ENCODE measurements at places on chromosomes 13 and 19.
A peak's percentile ranks its signal among the peaks of the same experiment; 100 is the strongest.

DNA sequence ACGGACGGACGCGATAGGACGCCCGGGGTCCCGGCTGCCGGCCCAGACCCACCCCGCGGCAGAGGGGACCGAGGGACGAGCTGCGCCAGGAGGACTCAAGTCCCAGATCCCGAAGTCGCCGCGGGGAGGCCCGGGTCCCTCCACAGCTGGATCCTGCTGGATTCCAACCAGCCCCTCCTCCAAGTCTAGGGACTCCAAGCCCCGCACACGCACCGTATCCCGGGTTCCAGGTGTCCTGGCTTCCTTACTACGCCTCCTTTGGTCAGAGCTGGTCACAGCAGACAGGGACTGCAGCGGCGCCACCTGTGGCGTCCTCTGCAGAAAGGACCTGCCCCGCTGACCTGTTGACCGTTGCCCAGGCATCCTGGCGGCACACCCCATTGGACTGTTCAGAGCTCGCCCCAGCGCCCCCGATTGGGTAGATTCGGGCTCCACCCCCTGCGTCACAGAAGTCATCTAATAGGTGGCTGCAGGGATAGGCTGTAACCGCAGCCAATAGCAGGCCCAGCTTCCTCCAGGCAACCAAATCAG lies 29.0 kb upstream of the ZNF709 start:
- DNase-seq, result no peak

GRCh38 chr13:91050970-91051369 lies 296.5 kb upstream of the MIR17HG start:
- DNase-seq, result no peak

DNA sequence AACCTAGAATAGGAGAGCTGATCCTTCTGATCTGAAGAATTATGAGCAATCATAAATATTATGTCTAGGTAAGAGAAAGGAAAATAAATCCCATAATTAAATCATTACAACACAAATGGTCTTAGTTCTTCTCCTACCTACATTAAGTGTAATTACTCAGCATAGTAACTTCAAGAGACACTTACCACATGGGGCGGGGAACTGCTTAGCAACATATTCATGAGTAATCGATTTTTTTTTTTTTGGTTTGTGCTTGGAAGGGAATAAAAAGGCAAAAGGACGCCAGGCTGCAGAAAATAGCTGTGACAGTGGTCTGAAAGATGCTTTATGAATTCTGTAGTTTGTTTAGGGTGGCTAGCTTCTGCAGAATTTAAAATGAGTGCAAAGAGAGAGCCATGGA lies 103.3 kb upstream of the HTR2A start:
- no peak for DNase-seq

GRCh38 chr19:41327576-41328156 lies 17.7 kb downstream of the CCDC97 start:
- no peak for DNase-seq

DNA sequence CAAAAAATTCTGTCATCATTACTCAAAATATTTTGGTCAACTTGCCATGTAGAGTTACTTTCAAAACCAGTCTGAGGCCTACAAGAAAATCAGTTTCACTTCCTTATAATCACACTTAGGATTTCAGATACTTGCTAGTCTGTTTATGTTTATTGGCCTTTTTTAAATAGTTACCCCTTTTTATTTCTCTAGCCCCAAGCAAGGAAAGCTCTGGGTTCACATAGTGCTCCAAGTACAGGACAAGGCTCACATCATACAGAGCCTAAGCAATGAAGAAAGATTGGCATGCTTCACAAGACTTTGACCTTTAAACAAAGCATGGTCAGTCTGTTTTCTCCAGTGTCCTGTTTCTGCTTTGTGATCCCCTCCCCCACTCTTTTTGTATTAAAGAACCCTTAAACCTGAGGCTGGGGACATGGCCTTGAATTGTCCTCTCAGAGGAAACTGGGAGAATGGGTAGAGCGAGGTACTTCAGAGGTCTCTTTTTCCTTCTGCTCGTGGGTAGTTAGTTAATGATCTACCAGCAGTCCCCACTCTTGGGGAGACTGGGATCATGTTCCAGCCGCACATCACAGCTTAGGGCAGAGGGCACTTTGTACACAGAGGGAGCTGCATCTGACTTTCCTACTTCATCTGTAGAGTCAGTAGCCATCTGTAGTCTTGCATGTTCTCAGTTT lies 30.7 kb downstream of the CEACAM1 start:
- no peak for DNase-seq

DNA sequence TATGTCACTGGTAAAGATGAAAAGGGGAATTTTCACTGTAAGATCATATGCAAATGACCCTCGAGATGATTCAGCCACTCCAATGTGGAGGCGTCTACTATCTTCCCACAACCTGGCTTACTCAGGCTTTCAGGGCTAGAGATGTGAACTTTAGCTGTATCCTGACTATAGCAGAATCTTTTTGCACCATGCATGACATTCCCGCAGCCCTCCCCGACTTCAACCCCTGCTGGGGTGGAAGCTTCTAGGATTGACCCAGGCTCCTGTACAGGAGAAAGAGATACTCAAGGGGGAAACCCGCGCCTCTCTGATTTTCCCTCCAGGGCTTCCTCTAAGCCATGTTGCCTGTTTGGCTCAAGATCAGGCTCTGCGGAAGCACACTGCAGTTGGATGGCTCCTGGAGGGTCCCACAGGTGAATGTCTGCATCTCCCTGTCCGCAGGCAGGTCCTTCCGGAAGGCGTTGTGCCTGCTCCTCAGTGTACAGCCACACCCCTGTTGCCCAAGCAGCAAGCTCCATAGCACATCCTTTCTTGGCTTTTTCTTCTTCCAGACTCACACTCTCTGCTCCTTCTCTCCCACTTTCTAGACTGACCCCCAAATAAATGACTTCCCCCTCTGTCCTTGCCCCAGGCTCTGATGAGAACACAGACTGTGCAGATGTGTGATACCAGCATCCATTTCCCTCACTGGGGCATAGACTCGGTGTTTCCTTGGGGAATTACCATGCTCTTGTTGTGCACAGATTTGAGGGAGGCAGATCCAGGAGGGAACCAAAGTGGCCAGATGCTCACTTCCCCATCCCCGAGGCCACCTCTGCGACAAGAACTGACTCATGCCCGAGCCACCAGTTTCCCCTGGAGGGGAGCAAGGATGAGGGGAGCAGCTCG lies 29.1 kb upstream of the POP4 start:
- no peak for DNase-seq

DNA sequence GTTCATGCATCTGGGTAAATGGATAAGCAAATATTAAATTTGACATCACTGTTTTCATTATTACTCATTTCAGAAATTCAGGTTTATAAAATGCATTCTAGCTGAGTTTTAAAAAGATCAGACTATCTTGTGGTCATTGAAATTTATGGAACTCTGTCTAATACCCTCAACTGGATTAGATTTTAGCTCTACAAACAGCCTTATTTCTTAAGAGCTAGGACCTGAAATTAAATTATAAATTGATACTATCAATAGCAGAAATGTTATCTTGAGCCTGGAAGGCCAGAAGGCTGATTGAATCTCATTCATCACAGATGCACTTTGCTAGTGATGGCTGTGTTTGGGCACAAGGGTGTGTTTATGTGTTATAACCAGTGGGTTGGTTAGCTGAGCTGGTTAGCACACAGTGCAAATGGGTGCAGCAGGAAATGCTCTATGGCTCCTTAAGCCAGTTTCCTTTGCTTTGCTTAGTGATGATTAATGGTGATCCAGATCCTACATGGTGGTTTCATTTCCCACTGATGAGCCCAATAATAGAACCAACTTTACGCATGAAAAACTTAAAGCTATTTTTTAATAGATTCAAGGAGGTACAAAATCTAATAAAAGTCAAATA lies 310.8 kb upstream of the KLF12 start:
- DNase-seq, result peak; percentile 49

DNA sequence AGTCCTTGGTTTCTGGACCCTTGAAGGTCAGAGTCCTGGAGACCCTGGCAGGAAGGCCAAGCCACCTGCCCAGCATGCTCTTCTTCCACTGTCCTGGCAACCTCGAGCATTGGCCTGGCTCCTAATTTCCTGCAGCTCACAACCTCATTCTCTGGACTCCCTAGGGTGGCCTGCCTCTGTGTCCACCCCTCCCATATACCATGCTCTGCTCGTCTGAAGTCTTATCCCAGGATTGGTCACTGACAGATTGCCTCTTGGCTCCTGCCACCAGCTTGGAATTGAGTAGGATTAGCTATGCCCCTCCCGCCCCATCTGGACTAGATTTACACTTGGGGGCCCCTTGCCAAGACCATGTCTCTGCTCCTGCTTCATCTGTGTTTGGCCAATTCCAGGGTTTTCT lies 17.1 kb upstream of the WASF3 start:
- no peak for DNase-seq

GRCh38 chr13:65593298-65593874 lies 1636.8 kb downstream of the PCDH9 start:
- no peak for DNase-seq

DNA sequence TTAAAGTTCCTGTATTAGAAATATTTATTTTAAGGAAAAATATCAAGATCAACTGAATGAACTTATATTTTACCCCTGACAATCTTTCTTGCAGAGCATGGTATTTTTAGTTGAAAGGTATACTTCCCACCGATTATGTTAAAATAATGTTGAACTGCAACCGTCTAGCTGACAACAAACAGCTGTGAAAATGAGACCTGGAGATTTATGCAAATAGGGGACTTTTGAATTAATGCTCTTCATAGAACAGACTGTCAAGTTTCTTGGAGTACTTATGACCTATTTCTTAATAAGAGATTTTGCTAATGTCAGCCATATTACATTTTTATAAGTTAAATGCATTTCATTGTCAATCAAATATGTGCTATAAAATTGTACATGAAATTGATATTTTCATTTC lies 210.9 kb downstream of the NALCN start:
- DNase-seq, result no peak

DNA sequence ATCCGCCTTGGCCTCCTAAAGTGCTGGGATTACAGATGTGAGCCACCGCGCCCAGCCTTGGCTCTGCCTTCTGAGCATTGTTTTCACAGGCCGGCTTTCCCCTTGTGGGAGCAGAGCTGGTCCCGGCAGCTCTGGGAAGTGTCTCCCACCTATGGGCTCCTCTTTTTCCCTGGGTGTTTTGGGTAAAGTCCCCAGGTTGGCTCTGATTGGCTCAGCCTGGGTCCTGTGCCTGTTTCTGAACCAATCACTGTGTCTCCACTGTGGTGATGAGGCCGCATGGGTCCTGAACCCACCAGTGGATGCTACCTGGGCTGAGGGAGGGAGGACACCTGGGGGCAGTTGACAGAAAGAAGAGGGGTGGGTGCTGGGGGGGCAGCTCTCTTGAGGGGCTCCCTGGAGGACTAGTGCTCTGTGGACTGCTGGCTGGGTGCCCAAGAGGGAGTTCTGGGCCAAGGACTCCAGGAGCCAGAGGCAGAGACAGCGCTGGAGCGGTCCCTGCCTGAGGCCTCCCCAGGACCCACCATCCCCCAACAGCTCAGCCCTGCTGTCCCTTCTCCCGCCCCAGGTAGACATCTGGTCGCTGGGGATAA lies 19.6 kb upstream of the NCCRP1 start:
- no peak for DNase-seq

GRCh38 chr13:46896341-46897137 lies at the start of gene HTR2A:
Gene HTR2A (minus strand): TSS chr13:46897053. CDS start chr13:46895906, 1,147 bp downstream.
- DNase-seq, result peak; percentile 55

GRCh38 chr19:30559446-30559845 lies 187.3 kb downstream of the ZNF536 start:
- no peak for DNase-seq

DNA sequence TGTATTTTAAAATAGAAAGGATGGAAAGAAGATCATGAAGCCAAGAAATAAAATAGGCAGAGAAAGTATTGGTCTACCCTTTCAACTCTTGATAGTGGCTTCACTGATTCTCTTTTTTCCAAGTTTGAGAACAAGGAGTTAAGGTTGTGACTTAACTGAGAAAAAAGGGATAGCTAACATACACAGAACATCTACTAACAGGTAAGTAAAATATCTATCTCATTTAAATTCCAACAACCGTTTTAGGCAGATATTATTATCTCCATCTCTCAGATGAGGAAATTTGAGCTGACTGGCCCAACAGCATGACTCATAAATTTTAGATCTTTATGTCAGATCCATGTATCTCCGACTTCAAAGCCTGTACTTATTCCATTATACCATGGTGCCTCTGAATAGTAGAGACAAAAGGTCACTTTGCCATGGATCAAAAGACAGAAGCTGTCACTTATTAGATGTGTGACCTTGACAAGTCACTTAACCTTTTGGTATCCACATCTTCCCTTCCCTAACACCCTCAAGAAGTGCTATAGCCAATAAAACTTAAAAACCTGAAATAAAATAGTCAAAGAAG lies 152.1 kb downstream of the DACH1 start:
- no peak for DNase-seq

- no peak for DNase-seq
Measured at GRCh38 chr19:30345686-30346085, 26.5 kb upstream of the ZNF536 start.

- DNase-seq, result peak; percentile 45
Measured at GRCh38 chr13:73465617-73465971, 406.8 kb downstream of the KLF5 start.

GRCh38 chr13:102830646-102831045 lies 15.2 kb upstream of the ERCC5 start:
- peak; percentile 41 for DNase-seq

DNA sequence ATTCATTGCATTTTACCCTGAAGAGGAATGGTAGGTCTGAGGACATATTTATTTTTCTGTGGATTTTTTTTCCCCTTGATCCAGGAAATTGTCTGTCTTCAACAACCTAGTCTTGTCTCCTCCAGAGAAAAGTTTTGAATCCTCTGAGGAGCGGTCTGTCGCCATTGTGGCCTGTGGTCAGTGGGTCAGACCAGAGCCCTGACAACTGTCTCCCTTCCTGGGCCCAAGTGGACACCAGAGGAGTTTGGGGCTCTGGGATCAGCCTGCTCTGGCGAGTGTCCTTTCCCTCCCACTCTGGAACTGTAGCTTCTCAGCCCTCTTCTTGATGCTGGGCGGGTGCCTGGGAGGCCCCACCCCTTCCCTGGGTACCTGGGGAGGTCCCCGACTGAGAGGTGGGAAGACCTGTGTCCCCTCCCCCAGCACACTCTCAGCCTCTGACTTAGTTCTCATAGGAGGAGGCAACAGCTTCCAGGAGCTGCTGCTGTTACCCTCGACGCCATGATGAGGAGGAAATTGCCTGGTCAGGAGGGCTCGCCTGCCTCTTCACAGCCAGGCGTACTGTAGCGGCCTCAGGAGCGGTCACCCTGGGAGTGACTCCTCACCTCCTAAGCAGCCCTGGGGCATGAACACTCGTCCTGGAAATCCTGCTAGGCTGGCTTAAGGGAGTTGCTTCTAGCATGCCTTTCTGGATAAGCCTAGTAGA lies 110.3 kb downstream of the GGACT start:
- no peak for DNase-seq

DNA sequence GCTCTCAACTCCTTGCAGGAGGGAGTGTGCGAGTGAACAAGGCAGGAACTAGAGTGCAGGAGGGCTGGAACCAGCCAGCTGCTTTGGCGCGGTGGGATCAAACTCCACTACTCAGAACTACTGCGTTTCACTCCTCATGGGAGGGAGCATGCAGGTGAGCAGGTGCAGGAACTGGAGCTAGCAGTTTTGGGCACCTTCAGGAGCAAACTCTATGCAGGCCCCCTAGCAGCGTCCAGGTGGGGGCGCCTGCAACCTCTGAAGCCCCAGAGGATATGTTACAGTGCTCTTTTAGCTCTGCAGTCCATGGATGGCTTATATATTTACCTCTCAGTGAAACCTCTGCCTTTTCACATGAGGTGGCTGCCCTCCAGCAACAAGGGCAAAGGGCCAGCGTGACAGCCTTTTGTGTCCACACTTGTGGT lies 1303.4 kb downstream of the PCDH9 start:
- DNase-seq, result no peak

Measured in cardiac fibroblast (primary cell).